Activated CD4-positive, alpha-beta memory T cell treated with anti-CD3 and anti-CD28 coated beads, Interleukin-2, amount 10 ng/mL, durations not matched to agents 7 days and 5 days (primary cell): ENCODE measurements at places on chromosomes 5 and 9. TPM values are rescaled to one million over a fixed set of nuclear protein-coding genes. Genes with fewer than 3 reads are reported as not detected.

DNA sequence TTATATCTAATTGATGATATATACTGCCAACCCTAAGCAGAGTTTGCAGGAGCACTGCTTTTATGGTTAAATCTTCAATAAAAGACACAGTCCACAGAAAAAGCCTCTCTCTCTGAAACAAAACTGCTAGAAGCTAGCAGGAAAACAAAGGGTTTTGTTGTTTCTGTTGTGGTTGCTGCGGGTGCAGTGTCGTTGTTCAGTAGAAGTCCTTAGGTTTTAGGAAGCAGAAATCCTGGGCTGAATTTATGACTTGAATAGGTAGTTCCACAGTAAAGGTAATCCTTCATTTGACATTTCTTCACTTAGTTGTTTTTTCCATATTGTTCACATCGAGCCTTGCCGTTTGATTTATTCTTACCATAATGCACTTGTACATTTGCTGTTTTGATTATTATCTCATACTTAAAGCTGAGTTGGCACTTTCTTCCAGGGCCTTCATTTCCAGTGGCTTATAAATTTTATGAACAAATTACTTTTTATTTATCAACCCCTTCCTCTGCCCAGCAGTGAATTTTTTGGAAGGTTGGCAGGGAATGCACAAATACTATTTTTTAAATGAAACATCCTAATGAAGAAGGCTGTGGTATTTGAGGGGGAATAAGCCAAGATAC, 209.6 kb upstream of the SLC30A5 start:
- DNase-seq: no peak
- no peak overlapping the region for H3K27ac ChIP-seq
- no peaks in the 10 kb centered on the region for H3K36me3 ChIP-seq
- no peak overlapping the region for H3K4me3 ChIP-seq
- H3K4me1 ChIP-seq: peaks cover 22% of the 10 kb centered on the region
- H3K27me3 ChIP-seq: no peaks in the 10 kb centered on the region

The MAPKAP1 gene
- total RNA-seq: 48.0 TPM

GRCh38 chr9:132750668-132751067, 80.4 kb downstream of the GTF3C4 start:
- no peak overlapping the region for H3K27ac ChIP-seq
- H3K27me3 ChIP-seq: peaks cover 25% of the 10 kb centered on the region
- H3K36me3 ChIP-seq: no peaks in the 10 kb centered on the region
- no peaks in the 10 kb centered on the region for H3K4me1 ChIP-seq
- no peak for DNase-seq

The SLC22A4 gene
- total RNA-seq: 0.28 TPM

- peaks cover 12% of the 10 kb centered on the region for H3K4me1 ChIP-seq
- DNase-seq: peak; percentile 39
- H3K27me3 ChIP-seq: peaks cover 2% of the 10 kb centered on the region
- no peaks in the 10 kb centered on the region for H3K36me3 ChIP-seq
These were observed 28.6 kb upstream of the SLC6A19 start for GRCh38 chr5:1172670-1173404.

The OR1J2 gene
- total RNA-seq: not detected

GRCh38 chr5:57778501-57779091, 296.0 kb upstream of the ACTBL2 start:
- H3K4me1 ChIP-seq: no peaks in the 10 kb centered on the region
- no peaks in the 10 kb centered on the region for H3K36me3 ChIP-seq
- H3K4me3 ChIP-seq: no peak overlapping the region
- no peak for DNase-seq

DNA sequence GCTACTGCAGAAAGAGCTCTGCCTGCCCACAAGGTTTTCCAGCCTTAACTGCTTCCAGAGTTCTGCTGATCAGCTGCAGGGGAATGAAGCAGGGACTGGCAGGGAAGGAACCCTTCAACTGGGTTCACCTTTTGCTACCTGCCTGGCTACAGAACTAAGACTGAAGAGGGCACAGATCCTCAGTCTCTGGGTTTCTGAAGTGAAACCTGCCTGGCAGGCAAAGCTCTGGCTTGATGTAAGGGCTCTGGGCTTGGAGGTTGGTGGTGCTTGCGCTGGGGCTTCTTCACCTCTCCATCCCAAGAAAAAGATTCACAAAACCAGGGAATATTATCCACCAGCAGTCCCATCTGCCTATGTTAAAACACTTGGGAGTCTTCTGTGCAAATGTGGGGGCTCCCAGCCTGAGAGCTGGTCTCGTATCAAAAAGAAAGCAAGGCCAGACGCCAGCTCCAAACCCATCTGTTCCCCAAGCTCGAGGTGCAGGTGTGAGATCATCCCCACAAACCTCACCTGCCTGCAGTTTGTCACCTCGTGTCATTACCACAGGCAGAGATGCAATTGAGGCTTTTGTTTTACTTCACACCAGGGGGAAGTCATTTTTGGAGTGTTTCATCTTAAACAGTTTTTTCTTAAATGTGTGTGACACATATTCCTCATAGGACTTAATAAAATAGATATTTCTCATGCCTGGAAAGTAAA, 58.3 kb downstream of the BNC2 start:
- H3K4me1 ChIP-seq: no peaks in the 10 kb centered on the region
- DNase-seq: no peak
- H3K36me3 ChIP-seq: no peaks in the 10 kb centered on the region
- H3K4me3 ChIP-seq: no peak overlapping the region
- H3K27me3 ChIP-seq: no peaks in the 10 kb centered on the region

The ECM2 gene
- not detected for total RNA-seq

GRCh38 chr5:168809218-168809617, 230.1 kb upstream of the PANK3 start:
- DNase-seq: no peak
- no peak overlapping the region for H3K4me3 ChIP-seq
- peaks cover 13% of the 10 kb centered on the region for H3K27me3 ChIP-seq

DNA sequence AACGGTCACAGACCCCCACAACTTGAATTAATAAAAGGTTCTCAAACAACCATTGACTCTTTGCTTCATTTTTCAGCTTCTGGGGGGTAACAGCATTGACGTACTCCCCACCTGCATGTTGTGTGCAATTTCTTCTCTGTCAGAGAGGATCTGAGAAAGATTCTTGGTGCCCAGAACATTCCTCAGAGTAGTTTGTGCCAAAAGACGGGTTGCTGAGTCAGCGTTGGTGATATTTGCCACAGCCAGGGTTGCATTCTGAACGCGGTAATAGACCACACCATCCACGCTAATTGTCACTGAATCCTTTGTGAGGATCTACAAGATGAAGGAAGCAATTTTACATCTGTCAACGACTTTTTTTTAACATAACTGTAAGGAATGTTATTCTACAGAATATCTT, 21.0 kb downstream of the STOM start:
- H3K27me3 ChIP-seq: no peaks in the 10 kb centered on the region
- peaks cover 68% of the 10 kb centered on the region for H3K36me3 ChIP-seq
- H3K27ac ChIP-seq: no peak overlapping the region
- H3K4me1 ChIP-seq: peaks cover 31% of the 10 kb centered on the region

DNA sequence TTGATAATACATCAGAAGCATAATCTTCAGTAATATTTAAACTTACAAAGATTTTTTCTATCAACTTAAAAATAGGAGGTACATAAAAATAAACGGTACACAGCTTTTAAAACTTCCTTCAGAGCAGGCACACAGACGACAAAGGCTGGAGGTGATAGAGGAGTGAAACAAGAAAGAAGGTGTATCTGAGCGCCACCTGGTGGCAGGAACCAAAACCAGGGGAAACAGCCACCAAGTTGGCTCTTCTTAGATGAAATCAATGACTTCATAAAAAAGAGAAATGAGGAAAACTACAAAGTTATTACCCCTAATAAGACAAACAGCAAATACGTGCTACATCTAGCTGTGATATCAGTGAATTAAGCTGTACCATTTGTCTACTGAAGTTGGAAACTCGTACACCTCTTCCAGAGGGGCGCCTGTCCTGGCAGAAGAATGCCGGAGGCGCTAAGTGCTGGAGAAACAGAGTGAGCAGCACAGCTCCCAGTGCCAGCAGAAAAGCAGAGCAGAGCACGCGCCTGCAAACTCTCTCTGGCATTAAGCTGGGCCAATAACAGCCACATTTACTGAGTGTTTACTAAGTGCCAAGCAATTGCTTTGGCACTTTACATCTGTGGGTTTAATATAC, 85.9 kb downstream of the SETX start:
- H3K27ac ChIP-seq: peak overlapping the region; percentile 31
- DNase-seq: peak; percentile 76
- no peaks in the 10 kb centered on the region for H3K27me3 ChIP-seq
- H3K36me3 ChIP-seq: peaks cover 76% of the 10 kb centered on the region
- H3K4me3 ChIP-seq: no peak overlapping the region
- peaks cover 8% of the 10 kb centered on the region for H3K4me1 ChIP-seq

The GABRA1 gene
- total RNA-seq: not detected

- no peak overlapping the region for H3K4me3 ChIP-seq
- DNase-seq: no peak
- H3K4me1 ChIP-seq: no peaks in the 10 kb centered on the region
- H3K27ac ChIP-seq: no peak overlapping the region
- H3K36me3 ChIP-seq: no peaks in the 10 kb centered on the region
- H3K27me3 ChIP-seq: no peaks in the 10 kb centered on the region
These were observed 261.9 kb downstream of the PBX3 start for GRCh38 chr9:126009047-126009446.

DNA sequence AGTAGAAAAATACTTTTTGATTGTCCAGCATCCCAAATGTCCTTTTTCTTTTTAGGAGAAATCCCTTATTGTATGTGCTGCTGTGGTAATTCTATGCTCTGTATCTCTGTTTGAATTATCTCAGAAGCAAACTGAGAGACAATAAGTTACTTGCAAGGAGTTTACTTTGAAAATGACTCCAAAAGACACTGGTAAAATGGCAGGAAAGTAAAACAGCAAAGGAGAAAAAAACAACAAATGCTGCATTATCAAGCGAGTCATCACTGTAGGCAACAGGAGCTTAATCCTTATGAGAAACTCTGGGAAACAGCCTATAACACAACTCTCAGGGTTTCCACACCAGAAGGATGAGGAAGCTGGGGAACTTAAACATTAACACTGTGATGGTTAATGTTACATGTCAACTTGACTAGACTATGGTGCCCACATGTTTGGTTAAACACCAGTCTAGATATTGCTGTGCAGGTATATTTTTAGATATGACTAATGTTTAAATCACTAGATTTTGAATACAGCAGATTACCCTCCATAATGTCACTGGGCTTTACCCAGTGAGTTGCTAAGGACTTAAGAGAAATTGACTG, 92.6 kb upstream of the GAS1 start:
- H3K4me1 ChIP-seq: no peaks in the 10 kb centered on the region
- H3K4me3 ChIP-seq: no peak overlapping the region
- H3K36me3 ChIP-seq: no peaks in the 10 kb centered on the region
- no peak for DNase-seq
- H3K27me3 ChIP-seq: no peaks in the 10 kb centered on the region

DNA sequence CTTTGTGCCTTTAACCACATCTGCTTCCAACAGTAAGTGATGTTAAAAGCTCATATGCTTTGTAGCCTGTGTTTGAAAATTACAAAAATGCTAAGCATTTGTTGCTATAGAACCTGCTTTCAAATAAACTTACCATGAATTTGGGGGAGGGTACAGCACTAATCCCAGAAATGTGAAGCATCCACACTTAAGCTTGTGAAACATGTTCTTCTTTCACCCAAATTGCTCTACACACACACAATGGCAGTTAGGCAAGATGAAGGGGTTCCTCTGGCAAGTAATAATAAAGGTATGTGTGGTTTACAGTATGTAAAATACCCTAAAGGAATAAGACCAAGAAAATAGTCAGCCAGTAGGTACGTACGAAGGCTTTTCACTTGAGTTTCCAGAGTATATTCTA, 165.6 kb downstream of the SMARCA2 start:
- H3K4me1 ChIP-seq: no peaks in the 10 kb centered on the region
- no peak overlapping the region for H3K27ac ChIP-seq
- no peak for DNase-seq
- no peaks in the 10 kb centered on the region for H3K27me3 ChIP-seq

- H3K27me3 ChIP-seq: no peaks in the 10 kb centered on the region
- peaks cover 16% of the 10 kb centered on the region for H3K36me3 ChIP-seq
- peak; percentile 38 for DNase-seq
- no peak overlapping the region for H3K4me3 ChIP-seq
- H3K4me1 ChIP-seq: peaks cover 52% of the 10 kb centered on the region
These were observed 17.6 kb upstream of the HAVCR1 start for GRCh38 chr5:157076558-157076957.

The PCDHGA7 gene
- total RNA-seq: 0.08 TPM

The NNT gene
- total RNA-seq: 96.4 TPM

DNA sequence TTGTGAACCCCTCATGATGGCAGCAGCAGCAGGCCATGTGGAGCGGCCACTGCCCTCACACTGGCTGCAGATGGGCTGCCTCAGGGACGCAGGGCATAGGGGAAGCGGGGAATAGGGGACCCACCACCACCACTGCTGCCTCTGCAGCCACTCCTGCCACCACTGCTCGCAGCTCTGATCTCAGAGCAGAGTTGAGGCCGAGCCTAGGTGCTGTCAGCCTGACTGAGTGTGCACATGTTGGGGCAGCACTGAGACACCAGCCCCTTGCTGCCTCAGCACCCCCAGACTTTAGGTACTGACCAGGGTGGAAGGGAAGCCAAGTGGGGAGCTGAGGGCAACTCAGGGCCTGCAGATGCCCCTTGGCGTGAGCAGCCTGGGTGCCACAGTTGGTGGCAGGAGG, 843.9 kb upstream of the DMAC1 start:
- no peak overlapping the region for H3K27ac ChIP-seq
- no peak for DNase-seq
- no peaks in the 10 kb centered on the region for H3K36me3 ChIP-seq
- H3K4me3 ChIP-seq: no peak overlapping the region
- H3K4me1 ChIP-seq: no peaks in the 10 kb centered on the region
- H3K27me3 ChIP-seq: no peaks in the 10 kb centered on the region

The SLC27A6 gene
- total RNA-seq: not detected
